Occipital lobe (tissue), 3 donors: ENCODE measurements at places on chromosomes 6 and 20.

DNA sequence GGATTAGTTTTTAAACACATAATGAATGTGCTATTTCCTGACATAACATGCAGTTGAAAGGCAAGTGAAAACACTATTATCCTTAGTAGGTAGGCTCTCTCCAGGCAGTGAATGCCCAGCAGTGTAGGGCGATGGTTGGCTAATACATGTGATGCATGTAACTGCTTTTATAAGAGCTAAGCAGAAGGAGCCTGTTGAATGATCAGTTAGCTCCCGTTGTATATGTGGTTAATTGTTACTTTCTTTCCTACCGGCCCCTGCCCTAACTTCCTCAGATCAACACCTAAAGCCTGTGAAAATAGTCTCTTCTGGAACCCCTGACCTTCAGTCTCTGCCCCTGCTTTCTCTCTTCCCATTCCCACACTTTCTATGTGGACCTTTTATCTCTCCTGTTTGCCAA, 10.5 kb downstream of the SOX4 start:
- no peak for DNase-seq

- no peak for DNase-seq
Measured at GRCh38 chr6:111894272-111894671, 21.0 kb upstream of the FYN start.

DNA sequence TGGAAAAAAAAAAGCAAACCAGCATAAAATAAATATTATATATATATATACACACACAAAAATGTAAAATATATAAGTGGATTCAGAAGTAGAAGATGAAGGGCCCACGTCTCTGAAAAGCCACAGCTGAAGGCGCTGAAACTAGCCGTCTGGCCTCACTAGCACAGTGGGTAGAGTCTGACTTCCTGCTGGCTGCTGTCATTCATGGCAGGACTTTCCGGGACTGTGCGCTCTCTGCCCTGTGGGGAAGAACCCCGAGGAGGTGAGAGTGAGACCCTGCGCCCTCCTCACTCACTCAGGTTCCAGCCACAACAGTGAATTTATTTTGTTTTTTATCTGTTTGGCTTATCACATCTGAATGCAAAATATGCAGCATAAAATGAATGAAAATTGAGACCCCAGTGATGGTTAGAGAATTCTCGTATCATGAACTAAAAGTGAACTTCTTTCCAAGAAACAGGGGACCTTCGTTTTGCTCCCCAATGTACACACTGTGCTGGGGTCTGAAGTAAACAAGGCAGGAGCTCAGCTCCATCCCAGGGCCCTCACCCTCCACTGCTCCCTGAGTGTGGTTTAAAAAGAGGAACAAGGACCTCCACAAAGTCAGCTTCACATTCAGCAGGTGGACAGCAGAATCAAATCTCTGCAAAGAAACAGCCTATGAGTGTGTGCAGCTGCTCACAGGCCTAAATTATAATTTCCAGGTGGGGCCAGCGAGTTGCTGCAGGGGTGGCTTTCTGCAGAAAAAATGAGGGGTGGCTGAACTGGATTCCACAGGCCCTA, 1.3 kb upstream of the RAMACL start:
- no peak for DNase-seq

GRCh38 chr20:22579711-22580697, 4.4 kb downstream of the FOXA2 start:
- no peak for DNase-seq

DNA sequence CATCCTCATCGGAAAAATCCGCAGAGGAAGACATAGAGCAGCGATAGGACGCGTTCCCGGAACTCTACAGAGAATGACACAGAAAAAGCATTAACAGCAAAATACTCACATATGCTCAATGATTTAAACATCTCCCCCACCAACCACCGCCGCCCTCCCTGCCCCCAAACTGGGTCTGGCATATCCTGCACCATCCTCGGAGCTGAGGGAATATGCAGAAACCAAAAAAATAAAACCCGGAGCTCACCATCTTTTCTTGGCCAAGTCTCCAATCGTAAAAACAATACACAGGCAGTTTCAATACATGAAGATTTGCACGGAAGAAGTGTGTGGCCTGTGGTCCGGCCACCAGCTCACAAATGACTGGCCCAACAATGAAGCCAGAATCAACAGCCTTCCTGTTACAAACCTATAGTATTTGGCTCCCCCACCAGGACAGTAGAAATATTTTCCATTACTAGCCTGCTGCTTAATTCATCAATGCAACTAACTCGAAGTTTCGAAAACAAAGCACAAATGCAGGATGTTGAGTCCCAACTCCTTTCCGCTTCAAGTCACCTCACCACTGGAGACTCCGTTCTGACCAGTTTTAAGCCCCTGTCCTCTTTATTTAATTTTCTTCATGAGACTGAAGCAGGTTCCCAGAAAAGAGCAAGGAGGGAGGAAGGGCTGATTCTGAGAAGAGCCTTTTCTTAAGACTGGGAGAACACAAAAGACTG, 103.2 kb upstream of the BEND6 start:
- peak; percentile 62 for DNase-seq

- no peak for DNase-seq
Measured at GRCh38 chr20:23331450-23332350, 18.9 kb upstream of the NXT1 start.

GRCh38 chr6:145214570-145214969, 520.8 kb downstream of the EPM2A start:
- no peak for DNase-seq

DNA sequence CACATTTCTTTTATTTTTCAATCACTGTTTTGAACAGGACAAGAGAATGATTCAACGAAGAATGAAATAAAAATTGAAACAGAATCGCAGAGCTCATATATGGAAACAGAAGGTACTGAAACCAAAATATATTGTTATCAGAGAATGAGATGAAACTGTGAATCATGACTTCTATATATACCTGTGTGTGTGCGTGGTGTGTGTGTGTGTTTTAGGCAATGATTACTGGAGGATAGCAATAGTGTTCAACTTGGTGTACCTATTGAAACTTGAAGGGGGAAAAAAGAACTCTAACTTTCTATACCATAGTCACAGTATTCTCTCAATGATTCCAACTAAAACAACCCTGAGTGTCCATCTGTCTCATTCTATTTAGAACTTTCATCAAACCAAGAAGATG, 586.6 kb downstream of the KIF16B start:
- no peak for DNase-seq

DNA sequence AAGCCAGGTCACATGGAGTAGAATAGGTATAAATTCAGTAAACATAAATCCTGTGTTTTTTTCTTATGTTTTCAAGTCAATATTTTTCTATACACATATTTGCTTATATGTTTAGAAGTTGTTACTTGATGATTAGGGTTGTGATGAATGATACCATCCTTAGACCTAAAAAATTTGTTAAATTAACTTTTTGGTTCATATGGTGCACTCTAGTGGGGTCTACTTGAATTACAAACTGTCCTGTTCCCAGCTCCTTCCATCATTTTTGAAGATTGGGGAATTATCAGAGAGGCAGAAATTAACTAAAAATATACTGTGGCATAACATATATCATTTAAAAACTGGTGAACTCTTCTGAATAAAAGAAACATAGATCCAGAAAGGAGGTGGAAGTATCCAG, 48.3 kb upstream of the RIPPLY2 start:
- no peak for DNase-seq

GRCh38 chr6:8679823-8680222, 244.5 kb upstream of the SLC35B3 start:
- DNase-seq = no peak

GRCh38 chr6:13523826-13524622, 36.6 kb upstream of the GFOD1 start:
- no peak for DNase-seq

- no peak for DNase-seq
Measured at GRCh38 chr6:107330168-107330567, 129.2 kb downstream of the PDSS2 start.

- peak; percentile 43 for DNase-seq
Measured at GRCh38 chr6:16238963-16239797, 793 bp downstream of the GMPR start.

GRCh38 chr6:170206851-170207431, 83.9 kb downstream of the DLL1 start:
- no peak for DNase-seq

DNA sequence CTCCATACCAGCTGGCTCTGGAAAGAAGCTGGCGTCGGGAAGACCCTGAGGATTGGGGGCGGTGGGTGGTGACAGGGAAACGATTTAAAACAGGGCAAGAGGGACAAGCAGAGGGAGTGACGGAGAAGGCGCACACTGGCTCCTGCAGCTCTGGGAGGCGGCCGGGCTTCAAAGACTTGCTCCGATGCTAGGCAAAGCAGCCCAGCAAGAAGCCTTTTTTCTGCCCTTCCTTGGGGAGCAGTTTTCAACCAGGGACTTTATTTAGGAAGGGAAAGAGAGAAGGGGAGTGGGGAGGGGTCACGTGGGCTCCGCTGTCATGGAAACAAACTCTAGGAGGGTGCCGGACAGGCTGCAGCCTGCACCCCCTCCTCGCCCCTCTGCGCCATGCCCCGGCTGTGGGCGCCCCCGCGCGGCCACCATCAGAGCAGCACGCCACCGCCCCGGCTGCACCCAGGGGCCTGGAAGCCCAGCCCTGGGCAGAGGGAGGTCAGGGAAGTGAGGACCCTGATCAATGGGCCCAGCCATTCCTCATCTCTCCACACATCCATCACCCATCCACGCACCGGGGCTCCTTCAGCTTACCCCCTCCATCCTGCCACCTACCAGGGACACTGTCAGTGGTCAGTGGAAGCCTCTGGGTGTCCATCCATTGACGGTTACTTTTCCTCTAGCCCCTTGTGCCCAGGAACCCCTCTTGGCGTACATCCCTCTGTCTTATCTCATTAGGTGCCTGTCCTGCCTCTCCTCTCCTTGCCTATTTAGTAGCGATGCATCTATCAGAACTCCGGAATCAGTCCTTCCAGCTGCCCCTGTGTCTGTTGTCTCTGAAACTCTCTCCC, 66.6 kb upstream of the CCDC167 start:
- DNase-seq = peak; percentile 28

- peak; percentile 51 for DNase-seq
Measured at GRCh38 chr6:11496152-11497060, 41.1 kb upstream of the TMEM170B start.

DNA sequence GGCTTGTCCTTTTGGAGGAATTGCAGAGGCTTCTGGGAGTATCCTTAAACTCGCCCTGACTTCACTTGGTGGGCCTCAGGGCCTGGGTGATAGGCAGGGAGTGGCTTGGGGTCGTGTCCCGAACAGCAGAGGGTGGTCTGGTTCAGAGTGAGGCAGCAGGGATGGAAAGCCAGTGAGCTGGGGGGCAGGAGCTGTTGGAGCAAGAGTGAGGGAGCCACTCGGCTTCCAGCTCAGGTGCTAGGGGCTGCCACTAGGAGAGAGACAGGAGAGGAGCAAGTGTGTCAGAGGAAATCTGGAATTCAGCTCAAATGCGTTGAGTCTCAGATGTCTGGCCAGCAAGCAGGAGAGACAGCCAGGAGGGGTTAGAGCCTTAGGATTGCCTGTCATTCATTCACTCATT, 85.8 kb downstream of the DLGAP4 start:
- DNase-seq = no peak

GRCh38 chr6:119720160-119720559, 370.6 kb upstream of the MAN1A1 start:
- no peak for DNase-seq

DNA sequence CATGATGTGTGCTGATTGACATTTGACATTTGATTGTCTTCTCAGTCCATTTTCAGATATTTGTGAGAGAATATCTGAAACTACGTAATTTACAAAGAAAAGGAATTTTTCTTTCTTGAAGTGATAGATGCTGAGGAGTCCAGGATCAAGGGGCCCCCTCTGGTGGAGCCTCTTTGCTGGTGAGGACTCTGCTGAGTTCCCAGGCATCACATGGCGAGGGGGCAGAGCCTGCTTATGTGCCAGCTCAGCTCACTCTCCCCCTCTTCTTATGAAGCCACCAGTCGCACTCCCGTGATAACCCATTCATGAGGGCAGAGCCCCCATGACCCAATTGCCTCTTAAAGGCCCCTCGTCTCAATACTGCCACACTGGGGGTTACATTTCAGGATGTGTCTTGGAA, 91.3 kb downstream of the RPP40 start:
- DNase-seq = no peak

DNA sequence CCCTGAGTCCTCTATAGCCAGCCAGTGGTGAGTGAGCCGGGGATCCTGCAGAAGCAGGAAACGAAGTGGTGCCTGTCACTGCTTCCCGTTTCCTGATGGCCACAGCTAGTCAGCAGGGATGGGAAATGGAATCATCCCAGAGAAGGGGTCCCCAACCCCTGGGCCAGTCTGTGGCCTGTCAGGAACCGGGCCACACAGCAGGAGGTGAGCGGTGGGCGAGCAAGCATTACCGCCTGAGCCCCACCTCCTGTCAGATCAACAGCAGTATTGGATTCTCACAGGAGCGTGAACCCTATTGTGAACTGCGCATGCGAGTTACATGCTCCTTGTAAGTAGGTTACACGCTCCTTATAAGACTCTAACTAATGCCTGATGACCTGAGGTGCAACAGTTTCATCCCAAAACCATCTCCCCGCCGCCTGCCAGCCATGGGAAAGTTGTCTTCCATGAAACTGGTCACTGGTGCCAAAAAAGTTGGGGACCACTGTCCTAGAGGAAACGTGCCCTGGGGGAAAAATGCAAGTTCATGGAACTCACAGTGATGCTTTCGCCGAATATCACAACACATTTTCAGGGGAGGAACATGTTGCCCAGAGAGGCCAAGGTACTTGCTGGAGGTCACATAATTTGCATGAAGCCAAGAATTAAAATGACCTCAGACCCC, 113.8 kb downstream of the JPH2 start:
- no peak for DNase-seq

DNA sequence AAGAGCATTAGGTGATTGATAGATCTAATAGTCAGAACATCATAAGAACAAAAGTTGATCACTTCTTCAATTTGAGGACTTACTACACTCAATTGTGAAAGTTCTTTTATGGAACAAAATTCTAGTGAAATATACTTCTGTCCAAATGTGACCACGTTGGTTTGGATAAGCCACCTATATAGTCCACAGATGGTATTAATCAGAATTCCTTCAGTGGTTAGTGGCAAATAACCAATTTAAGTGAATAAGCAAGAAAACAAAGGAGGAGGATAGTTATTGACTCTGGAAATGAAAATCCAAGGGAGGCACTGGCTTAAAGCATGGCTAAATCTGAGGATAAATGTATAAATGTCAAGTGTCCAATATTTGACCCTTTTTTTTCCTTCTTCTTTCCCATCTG, 268.5 kb upstream of the MARCKS start:
- no peak for DNase-seq

- DNase-seq = no peak
Measured at GRCh38 chr6:36578431-36578830, 15.7 kb upstream of the SRSF3 start.
